ENCODE measurements at places on chromosomes 2 and 18. TPM values are rescaled to one million over a fixed set of nuclear protein-coding genes. Genes with fewer than 3 reads are reported as not detected.

The CYS1 gene
- polyA plus RNA-seq: 4.1 TPM

The GLB1L gene
- polyA plus RNA-seq: 12.0 TPM

The LYG1 gene
- polyA plus RNA-seq: 1.7 TPM

The HDHD2 gene
- polyA plus RNA-seq: 81.8 TPM

The MDH1B gene
- 6.2 TPM for polyA plus RNA-seq

Measured in spinal cord (tissue), 10 donors.